ENCODE measurements at places on chromosomes 2 and 18.

DNA sequence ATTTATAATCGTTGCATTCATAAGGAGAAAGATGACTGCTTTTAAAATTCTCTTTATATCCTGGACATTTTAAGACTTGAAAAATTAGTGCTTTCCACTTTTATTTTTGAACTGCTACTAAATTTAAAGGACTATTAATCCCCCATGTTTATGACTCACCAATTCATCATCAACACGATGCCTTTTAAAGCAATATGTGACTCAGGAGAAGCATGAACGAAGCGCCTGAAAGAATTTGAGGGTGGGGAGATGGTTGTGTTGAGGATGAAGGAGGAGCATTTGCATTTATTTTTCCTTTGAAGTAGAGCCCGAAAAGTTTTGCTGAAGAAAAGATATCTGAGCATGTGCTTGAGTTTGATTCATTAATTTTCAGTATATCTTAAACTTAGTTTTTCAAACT lies 192.2 kb upstream of the LRRTM1 start:
- no peak for DNase-seq

- no peak for DNase-seq
These were observed 142.0 kb downstream of the MBD5 start for GRCh38 chr2:148162871-148163270.

- DNase-seq = no peak
These were observed 141.7 kb upstream of the GPC1 start for GRCh38 chr2:240293557-240294461.

DNA sequence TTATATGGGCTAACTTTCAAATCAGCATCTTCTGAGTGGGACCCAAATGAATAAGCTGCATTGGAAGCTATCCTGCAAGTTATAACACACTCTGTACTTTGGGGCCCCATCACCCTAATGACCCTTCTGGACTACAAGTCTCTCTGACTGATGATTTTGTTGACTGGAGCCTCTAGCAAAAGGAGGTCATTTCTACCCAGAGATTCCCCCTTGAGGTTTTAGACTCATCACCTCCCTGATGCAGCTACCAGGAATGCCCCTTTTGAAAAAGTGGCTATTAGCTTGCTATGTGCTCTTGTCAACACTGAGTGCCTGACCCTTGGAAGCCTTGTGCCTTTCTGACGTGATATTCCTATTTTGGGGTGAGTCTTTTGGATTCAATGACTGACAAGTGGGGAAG lies 54.5 kb upstream of the NEMP2 start:
- DNase-seq = no peak

DNA sequence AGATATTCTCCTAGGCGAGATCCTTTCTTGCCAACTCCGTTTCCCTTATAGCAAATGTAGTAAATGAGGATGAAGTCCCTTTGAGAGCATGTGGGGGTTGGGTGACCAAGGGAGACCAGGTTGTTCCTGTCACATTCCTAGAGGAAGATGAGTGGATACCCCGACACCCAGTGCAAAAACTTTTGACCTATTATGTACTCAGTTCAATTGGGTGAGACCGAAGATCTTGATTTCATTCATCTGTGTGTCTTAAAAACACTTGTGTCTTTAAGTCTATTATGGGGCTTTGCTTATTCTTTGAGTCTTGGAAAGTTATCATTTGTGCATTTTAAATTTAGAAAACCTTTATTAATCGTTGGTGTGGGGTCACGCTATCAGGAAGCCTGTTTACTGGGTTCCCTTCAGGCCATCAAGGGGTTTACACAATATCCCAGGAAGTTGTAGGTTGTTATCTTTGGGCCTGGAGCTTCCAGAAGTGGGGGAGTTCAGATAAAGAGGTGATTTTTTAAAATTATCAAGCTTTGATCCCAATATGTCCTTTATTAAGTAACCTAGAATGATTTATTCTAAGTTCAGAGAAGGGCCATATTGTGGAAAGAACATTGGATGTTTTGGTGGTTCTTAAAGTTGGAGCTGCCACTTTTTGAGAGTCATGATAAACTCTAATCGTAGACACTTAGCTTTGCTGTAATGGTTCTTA lies 2.8 kb downstream of the RHOB start:
- DNase-seq = no peak

DNA sequence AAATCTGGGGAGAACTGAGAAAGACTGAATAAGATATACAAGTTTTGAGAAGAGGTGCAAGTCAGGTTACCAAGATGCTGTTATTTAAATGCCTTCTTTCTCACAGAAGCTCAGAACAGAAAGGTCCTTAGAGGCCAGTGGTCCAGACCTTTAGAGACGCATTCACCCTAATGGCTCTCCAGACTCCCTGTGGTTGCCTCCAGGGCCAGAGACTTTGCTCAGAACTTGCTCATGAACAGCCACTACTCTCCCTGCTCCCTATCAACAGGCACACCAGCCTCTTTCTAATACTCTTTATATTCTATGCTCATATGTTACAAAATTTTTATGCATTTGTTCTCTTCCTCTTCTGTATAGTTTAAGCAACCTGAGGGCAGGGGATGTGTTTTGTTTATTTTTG lies 349.0 kb upstream of the TNP1 start:
- DNase-seq = no peak

DNA sequence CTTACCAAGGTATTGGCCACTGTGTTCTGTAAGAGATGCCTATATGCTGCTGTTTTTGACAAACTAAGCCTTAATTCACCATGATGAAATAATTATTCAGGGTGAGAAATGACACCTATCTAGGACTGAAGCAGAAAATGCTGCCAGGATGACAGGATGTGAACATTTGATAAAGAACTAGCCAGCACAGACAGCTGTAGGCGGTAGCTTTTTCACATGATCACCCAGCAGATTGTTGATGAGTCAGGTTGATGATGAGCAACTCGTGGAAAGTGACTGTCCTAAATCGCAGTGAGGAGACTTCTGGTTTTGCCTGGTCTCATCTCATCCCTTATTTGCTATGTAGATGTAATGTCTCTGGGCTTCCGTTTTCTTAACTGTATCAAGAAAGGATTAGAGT lies 144.1 kb downstream of the PRPF40A start:
- peak; percentile 25 for DNase-seq

- peak; percentile 24 for DNase-seq
These were observed 1.1 kb downstream of the NPC1 start for GRCh38 chr18:23585007-23585871.

GRCh38 chr2:170501421-170502043 lies 213.6 kb upstream of the SP5 start:
- no peak for DNase-seq

GRCh38 chr2:147763861-147764260 lies 81.0 kb upstream of the ACVR2A start:
- no peak for DNase-seq

DNA sequence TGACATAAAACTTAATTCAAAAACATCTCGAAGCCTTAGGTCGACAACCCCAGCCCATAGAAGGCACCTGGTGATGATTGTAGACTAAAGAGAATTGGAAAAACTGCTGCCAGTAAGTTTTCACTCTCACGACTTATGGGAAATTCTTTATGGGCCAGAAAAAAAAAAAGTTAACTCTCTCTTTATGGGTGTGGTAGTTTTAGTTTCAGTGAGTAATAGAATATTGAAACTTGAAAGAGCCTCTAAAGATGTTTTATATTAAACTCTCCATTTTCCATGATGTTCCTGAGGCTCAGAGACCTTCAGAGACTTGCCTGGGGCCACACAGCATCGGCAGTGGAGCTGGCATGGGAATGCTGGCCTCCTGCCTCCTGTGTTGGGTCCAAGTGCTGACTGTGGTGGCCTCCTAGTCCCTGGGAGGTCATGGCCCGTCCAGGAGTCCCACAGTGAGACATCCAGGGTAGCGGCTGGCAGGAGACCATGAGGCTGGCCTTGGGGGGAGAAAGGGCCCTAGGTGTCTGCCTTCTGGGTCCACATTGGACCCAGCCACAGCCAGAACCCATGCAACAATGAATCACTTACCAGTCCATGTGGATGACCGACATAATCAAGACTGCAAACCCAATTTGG lies 158.9 kb downstream of the SEPTIN10 start:
- DNase-seq = no peak

DNA sequence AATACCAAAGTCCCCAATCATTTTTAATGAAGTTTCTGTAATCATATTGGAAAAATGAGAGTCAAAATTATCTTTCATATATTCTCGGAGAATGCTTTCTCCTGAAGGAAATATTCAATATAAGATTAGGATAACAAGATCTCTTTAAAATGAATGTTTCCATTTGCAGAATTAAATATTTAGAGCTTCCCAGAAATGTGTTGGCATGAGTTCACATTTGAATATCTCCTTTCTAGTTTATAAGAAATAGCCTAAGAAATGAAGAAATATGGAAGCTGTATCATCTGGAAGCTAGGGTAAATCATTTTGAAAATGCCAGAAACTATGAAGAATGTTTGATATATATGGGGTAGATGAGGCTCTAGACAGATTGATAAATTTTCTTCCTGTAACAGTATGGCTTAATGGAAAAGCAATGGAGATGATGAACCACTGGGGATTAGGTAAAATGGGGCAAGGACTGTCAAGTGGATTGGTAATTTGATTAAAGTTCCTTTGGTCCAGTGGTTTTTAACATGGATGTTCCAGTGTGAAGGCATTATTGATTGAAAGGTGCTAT lies 184.6 kb upstream of the ZNF804A start:
- DNase-seq = no peak

DNA sequence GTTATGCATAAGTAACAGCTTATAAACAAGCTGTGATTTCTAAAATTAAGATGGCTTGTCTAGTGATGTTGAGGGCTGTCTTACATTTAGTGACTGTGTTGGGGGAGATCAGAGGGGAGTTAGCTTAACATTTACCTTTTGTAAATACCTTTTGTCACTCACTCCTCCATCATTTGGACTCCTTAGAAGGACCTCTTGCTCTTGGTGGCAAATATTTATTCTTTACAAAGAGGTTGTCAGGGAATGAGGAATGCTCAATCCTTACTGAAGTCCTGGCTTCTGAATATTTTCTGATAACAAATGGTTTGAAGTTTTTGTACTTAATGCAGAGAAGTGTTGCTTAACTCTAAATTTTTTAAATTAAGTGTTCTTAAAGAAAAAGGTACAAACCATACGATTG lies 438.8 kb upstream of the FAM98A start:
- DNase-seq = no peak

- DNase-seq = no peak
These were observed 150.9 kb downstream of the ESCO1 start for GRCh38 chr18:21449367-21450290.

DNA sequence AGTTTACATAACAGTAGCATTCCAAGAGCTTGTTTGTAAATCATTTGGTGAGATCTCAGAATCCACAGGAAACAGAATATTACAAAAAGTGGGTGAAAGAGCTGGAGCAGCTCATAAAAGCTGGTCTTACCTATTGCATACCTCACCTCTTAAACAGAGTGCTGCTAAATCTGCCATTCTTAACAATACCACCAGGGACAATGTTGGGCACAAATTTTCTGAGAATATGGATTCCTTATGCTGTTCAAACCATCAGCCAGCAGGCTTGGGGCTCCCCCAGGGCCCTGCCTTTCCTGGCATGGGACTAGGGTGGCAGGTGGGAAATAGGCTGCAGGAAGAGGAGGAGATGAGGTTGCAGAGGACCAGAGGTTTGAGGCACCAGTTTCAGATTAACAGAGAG lies 55.6 kb downstream of the TGFA start:
- no peak for DNase-seq

DNA sequence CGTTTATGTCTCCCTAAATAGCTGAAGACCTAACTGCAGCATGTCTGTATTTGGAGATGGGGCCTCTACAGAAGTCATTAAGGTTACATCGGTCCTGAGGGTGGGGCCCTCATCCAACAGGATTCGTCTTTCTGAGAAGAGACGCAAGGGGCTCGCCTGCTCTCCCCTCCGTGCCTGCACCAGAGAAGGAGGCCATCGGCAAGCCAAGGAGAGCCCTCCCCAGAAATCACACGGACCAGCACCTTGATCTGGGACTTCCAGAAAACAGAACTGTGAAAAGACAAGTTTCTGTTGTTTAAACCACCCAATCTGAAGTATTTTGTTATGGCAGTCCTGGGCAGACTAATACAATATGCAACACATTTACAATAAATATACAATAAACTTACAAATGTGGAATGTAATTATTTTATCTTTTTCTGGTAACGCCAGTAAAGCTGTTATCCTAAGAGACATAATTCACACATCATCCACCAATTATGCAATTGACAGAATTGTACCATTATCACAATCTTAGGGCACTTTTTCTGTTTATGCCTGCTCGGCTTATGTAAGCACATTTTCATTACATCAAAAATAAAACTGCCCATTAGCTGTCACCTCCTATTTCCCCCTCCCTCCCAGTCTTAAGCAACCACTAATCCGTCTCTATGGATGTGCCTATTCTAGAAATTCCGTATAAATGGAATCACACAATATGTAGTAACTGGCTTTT lies 6.1 kb downstream of the HSBP1L1 start:
- no peak for DNase-seq

DNA sequence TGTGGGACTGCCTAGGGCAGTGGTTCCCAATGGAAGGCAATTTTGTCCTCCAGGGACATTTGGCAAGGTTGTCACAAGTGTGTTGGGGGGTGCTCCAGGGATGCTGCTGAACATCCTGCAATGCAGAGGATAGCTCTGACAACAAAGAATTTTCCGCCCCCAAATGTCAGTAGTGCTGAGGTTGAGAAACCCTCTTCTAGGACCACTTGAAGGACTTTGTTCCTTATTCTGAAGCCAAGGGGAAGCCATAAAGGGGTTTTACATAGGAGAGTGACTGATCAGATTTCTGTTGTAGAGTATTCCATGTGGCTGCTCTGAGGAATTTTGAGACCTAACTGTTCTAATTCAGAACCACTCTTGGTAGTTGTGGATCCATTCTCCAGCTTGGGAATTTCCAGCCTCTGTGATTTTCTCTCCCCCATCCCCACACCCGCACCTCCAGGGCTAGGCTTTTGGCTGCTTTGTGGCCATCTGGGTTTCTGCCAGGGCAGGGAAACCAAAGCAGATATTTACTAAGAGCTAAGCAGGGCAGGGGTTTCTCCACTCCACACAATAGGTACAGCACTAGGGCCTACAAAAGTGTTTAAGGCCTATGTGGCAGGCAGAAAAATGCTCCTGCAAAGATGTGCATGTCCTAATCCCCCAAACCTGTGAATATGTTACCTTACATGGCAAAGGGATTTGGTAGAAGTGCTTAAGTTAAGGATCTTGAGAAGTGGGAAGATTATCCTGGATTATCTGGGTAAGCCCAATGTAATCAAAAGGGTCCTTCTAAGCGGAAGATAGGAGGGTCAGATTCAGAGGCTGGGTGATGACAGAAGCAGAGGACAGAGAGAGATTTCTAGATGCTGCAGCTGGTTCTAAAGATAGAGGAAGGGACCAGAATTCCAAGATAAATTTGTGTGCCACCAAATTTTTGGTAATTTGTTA lies 135.4 kb downstream of the TMEM17 start:
- no peak for DNase-seq

GRCh38 chr2:238640486-238640885 lies 207.4 kb upstream of the TWIST2 start:
- DNase-seq = no peak

GRCh38 chr18:12287131-12287681 lies 20.8 kb upstream of the TUBB6 start:
- DNase-seq = no peak

GRCh38 chr18:25298853-25299274 lies 53.1 kb downstream of the ZNF521 start:
- DNase-seq = no peak
